Activated naive CD8-positive, alpha-beta T cell treated with anti-CD3 and anti-CD28 coated beads, Interleukin-2, amount 10 ng/mL, durations not matched to agents 7 days and 5 days (primary cell): ENCODE measurements at places on chromosomes 16 and 17.

- H3K4me1 ChIP-seq = peaks cover 9% of the 10 kb centered on the region
- H3K27ac ChIP-seq = no peak overlapping the region
Measured at GRCh38 chr16:3687792-3688191, 29.5 kb downstream of the TRAP1 start.

DNA sequence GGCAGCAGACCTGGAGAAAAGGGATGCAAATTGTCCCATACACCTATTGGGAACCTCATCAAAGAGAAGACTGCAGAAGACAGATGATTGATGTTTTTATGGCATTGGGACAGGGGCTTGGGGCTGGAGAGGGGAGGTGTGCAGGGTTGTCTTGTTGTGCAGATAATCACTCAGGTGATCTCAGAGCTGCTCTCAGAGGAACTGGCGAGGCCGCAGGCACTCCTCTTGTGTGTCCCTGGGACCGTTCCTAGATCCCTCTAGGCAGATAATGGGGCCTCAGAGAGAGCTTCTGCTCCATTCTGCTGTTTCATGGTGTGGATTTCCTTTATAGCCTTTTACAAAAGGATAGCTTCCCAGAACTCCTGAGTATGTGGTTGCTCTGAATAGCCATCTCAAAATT, 1.6 kb downstream of the RNF213 start:
- H3K36me3 ChIP-seq = peaks cover 19% of the 10 kb centered on the region
- no peaks in the 10 kb centered on the region for H3K27me3 ChIP-seq
- peak overlapping the region; percentile 96 for H3K27ac ChIP-seq
- peak overlapping the region; percentile 90 for H3K4me3 ChIP-seq
- H3K4me1 ChIP-seq = peaks cover 36% of the 10 kb centered on the region

DNA sequence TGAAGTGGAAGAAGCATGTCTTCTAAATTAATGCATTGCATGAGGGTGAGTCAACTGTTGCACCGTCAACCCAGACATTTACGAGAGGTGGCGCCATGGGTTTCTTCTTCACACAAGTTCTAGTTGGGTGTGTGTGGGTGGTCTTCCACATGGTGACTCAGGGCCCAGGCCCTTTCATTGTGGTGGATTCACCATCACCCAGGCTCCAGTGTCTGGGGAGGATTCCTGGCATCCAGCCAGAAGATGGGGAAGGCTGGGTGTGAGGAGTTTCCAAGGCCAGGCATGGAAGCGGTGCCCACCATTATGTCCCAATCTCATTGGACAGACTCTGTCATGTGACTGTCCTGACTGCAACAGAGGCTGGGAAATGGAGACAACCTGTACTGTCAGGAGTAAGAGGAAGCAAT, 21.4 kb upstream of the JPH3 start:
- DNase-seq = no peak
- no peaks in the 10 kb centered on the region for H3K4me1 ChIP-seq
- H3K36me3 ChIP-seq = no peaks in the 10 kb centered on the region
- H3K27ac ChIP-seq = no peak overlapping the region

DNA sequence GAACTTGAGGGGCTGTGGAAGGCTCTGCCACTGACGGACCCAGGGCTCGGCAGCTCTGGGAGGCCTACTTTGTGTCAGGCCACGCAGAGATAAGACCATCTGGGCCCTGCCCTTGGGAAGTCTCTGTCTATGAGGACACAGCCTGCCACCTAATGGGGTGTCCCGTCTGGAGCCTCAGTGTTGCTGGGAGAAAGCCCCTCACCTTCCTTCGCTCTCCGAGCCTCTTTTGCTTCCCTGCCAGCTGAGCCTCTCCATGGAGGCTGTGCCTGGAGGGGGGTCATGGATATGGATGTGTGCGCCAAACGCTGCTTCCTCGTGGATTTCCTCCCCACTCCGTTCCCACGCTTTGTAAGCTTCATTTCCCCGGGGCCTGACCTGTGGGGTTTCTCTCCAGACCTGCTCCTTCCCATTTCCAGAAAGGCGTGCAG, 228.8 kb downstream of the SEC14L1 start:
- H3K4me1 ChIP-seq = peaks cover 47% of the 10 kb centered on the region
- H3K27me3 ChIP-seq = peaks cover 10% of the 10 kb centered on the region
- DNase-seq = no peak
- peaks cover 5% of the 10 kb centered on the region for H3K36me3 ChIP-seq
- no peak overlapping the region for H3K4me3 ChIP-seq

DNA sequence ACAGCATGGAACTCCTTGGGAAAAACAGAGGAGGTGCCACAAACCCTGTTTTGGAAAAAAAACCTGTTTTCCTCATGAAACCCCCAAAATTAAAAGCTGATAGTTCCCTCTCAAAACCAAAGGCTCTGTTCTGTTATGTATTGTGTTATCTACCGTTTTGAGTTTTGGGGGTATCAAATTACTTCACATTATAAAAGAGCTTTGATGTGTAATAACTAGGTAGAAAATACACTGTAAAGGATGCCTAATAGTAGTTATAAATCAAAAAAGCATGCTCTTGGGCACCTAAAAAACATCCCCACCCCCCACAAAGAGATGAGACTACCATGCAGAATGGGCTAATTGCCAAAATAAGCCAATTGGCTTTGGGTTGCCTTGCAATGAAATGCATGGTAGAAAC, 30.8 kb downstream of the C16orf54 start:
- H3K36me3 ChIP-seq = no peaks in the 10 kb centered on the region
- H3K27me3 ChIP-seq = peaks cover 6% of the 10 kb centered on the region
- DNase-seq = no peak
- H3K4me1 ChIP-seq = peaks cover 6% of the 10 kb centered on the region
- no peak overlapping the region for H3K27ac ChIP-seq

GRCh38 chr16:89133457-89134127, 38.0 kb upstream of the CDH15 start:
- H3K27me3 ChIP-seq = no peaks in the 10 kb centered on the region
- no peak for DNase-seq
- H3K27ac ChIP-seq = no peak overlapping the region
- peaks cover 26% of the 10 kb centered on the region for H3K36me3 ChIP-seq
- H3K4me1 ChIP-seq = peaks cover 4% of the 10 kb centered on the region
